ENCODE measurements at places on chromosomes 12 and 14.

GRCh38 chr12:14403711-14404196, 38.3 kb downstream of the ATF7IP start:
- peak; percentile 66 for DNase-seq

DNA sequence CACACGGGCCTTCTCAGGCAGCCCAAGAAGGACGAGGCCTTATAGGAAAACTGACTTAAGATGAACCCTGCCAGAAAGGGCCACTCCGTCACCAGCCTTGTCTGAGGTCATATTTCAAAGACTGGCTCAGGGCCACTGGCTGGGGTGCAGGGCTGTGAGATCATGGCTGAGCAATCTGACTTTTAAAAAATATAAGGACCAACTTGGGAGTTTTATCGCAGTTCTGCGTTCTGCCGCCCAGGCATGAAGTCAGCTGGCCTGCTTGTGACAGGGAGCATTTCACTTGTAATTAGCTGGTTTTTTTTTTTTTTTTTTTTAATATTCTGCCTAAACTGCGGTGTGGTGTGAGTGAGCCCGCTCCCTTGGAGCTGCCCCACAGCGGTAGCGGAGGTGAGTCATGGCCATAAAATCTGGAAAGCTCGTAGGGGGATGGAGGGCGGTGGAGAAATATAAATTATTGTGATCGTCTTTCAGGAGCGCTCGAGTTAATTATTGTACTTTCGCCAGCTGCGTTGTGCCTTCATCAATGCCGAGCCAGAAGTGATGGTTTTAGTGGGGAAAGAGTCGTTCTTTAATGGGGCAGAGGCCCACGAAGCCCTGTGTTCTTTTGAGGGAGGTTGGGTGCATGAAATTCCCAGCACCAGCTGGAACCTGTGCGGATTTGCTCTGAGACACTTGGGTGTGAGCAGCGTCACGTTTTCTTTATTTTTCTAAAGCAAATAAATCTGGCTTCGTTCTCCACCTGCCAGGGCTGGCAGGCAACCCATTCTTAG, 231.9 kb downstream of the C12orf75 start:
- DNase-seq = no peak

DNA sequence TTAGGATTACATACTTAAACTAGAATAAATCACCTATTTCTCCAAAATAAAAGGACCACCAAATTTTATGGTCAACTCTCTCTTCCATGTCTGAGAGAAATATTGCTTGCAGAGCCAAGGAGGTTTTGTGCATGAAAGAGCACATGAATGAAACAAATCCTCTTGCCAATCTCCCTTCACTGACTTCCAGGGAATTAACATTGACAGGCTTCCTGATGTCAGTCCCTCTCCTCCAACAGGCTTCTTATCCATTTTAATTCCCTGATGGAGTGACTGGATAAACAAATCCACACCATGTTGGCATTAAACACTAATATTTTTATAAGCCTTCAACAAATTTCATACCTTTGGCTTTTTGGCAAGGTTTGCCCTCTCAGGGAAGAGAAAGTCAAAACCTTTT, 45.3 kb upstream of the CNTN1 start:
- no peak for DNase-seq

DNA sequence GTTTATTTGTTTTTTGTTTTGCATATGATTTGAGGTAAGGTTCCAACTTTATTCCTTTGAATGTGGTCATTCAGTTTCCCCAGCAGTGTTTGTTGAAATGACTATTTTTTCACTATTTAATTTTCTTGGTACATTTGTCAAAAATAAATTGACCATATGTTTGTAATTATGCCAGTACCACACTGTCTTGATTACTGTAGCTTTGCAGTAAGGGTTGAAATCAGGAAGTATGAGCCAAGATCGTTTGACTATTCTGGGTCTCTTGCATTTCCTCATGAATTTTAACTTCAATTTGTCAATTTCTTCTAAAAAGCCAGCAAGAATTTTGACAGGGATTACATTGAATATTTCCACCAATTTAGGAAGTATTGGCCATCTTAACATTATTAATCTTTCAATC, 199.3 kb upstream of the PPFIA2 start:
- DNase-seq = no peak

GRCh38 chr14:61462566-61463193, 141.3 kb downstream of the PRKCH start:
- no peak for DNase-seq

- no peak for DNase-seq
Observed at GRCh38 chr14:71212093-71212492, 304.8 kb downstream of the PCNX1 start.

- DNase-seq = no peak
Observed at GRCh38 chr12:96635844-96636243, 146.5 kb downstream of the CFAP54 start.

DNA sequence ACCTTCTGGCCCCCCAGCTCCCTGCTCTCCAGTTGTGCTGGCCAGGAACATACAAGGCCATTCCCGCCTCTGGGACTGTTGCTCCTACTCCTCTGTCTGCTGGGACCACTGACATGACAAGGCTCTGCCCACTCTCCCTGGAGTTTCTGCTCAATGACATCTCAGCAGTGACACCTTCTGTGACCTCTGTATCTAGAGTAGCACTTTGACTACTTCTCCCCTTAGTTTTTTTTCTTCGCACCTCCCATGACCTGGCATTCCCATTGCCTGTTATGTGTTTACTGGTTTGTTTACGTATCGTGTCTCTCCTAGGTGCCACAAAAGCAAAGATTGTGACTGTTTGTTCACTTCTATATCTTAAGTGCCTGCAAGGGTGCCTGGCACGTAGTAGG, 40.1 kb upstream of the TMEM263 start:
- no peak for DNase-seq

- no peak for DNase-seq
Observed at GRCh38 chr12:42857106-42857505, 267.6 kb upstream of the PRICKLE1 start.

GRCh38 chr14:104864267-104865080, 594 bp upstream of the CEP170B start:
- DNase-seq = no peak

DNA sequence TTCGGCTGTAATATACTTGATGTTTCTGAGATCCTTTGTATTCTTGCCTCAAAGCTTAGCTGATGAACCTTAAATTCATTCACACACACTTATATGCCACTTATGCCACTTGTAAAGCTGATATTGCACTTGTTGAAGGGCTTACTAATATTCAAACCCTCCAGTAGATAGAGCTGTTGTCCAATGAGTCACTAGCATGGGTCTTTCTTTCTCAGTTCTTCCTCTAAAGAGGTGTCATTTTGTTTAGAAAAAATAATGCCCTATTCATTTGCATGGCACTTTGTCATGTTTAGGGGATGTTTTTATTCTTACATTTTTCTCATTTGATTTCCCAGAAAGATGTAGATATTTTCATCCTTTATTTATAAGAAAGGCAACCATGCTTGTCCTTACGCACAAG, 56.4 kb downstream of the MON2 start:
- no peak for DNase-seq

DNA sequence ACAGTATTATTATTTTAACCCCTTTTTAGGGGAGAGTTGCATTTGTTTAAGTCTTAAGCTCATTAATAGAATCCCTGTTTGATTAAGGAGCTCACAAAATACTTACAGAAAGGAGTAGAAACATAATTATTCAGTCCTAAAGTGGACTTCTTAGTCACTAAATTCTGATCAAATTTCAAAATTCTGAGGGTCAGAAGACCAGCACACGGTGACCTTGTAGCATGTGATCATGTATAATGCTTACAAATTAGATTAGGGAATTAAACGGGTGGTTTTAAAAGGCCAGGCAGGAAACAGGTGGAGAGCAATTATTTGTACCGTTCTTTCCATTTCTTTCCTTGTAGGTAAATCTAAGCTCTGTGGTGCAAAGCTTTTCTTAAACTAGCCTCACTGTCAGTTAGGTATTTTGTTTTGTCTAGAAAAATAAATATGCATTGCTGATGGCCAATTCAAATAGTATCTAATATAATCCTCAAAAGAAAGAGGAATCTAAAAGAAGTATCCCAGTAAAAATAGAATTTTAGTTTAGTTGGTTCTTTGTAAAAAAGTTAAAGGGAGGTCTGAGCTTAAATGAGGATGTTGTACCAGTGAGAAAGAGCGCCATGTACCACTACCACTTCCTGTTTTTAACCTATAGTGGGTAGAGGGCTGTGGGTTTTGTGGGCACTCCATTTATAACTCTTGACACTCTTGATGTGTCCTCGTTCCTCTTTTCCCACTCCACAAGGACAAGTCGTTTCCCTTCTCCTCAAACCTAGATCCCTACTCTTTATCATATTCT, 51.1 kb downstream of the SLC38A1 start:
- peak; percentile 62 for DNase-seq

GRCh38 chr14:102795060-102795925, 18.0 kb downstream of the TRAF3 start:
- no peak for DNase-seq
